H9 (cell line): ENCODE measurements at places on chromosomes 3 and 15. TPM values are rescaled to one million over a fixed set of nuclear protein-coding genes. Genes with fewer than 3 reads are reported as not detected.

DNA sequence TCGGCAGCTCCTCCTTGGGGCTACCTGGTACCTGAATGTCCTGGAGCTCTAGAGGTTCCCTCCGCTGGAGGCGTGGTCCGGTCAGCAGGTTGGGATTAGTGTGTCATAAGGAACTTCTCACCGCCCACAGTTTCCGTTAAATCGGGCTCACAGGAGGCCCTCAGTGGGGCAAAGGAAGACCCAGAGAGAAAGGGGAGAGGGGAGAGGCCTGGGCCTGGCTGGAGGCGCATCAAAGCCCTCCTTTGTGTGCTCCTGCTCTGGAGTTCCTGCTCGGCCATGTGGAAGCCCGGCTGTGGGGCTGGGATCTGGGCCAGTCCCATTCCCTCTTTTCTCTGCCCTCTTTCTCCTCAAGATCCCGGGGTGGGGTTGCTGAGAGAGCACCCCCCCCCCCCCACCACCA, at the start of gene RLBP1:
Gene RLBP1 (minus strand): TSS at position 37 of the 400 bp plus-strand sequence. CDS start 2,604 bp downstream, outside the sequence.
- H3K4me3 ChIP-seq: no peak within 1 kb of the TSS
- no peaks in the 10 kb centered on the region for H3K36me3 ChIP-seq
- H3K27ac ChIP-seq: no peak within 1 kb of the TSS
- H3K27me3 ChIP-seq: no peaks in the 10 kb centered on the region
- no peaks in the 10 kb centered on the region for H3K4me1 ChIP-seq

DNA sequence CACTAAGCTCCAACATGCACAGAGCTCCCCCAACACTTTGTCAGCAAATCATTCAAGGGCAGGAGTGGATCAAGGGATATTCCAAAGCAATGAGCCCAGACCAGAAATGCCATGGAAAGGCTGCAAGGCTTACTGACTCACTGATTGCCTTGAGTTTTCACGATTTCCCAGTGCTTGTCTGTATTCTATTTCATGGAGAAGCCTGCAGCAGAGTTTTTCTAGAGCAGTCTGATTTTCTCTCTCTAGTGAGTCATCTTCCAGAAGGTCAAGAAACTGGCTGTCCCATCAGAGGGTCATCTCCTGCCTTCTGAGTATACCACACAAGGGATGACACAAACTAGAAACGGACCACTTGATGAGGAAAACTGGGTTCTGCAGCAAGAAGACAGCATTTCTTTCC, 16.5 kb downstream of the LMCD1 start:
- H3K4me3 ChIP-seq: no peak overlapping the region
- H3K27me3 ChIP-seq: no peaks in the 10 kb centered on the region
- H3K4me1 ChIP-seq: peaks cover 4% of the 10 kb centered on the region; the same call in 1 of the 2 replicates
- peaks cover 10% of the 10 kb centered on the region; the same call in 2 of the 3 replicates for H3K36me3 ChIP-seq
- no peak for DNase-seq

CCK gene
- total RNA-seq: 0.37 and 0.42 TPM in 2 replicates

GRCh38 chr3:81311321-81311720, 450.1 kb downstream of the GBE1 start:
- no peaks in the 10 kb centered on the region; the same call in 2 of the 3 replicates for H3K36me3 ChIP-seq
- H3K27ac ChIP-seq: no peak overlapping the region

- H3K4me3 ChIP-seq: no peak overlapping the region
- H3K27me3 ChIP-seq: no peaks in the 10 kb centered on the region
- no peaks in the 10 kb centered on the region for H3K36me3 ChIP-seq
- H3K27ac ChIP-seq: no peak overlapping the region
- no peak for DNase-seq
These were observed 128.6 kb downstream of the DCLK3 start for GRCh38 chr3:36635731-36636130.

DNA sequence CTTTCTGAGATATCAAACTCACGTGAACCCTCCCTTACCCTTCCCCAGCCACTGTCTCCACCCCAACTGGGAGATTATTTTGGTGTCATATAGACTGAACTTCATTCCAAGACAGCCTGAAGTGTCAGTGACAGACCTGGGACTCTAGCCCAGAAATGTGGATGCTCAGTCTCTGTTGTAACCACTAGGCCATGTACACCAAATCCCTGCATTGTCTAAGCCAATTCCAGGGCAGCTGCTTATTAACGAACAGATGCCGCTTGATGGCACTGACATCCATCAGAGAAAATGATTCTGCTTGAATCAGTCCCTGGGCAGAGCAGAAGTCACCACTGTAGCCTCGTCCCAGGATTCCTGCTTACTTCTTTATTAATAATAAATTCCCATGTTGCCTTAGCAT, 305.5 kb downstream of the GRM7 start:
- no peak for DNase-seq
- H3K27ac ChIP-seq: no peak overlapping the region
- H3K4me1 ChIP-seq: no peaks in the 10 kb centered on the region
